ENCODE measurements at places on chromosomes 5 and 9. TPM values are rescaled to one million over a fixed set of nuclear protein-coding genes. Genes with fewer than 3 reads are reported as not detected.
A peak's percentile ranks its signal among the peaks of the same experiment; 100 is the strongest.

- no peak for DNase-seq
Measured at GRCh38 chr9:86843206-86843605, 104.1 kb downstream of the GAS1 start.

DNA sequence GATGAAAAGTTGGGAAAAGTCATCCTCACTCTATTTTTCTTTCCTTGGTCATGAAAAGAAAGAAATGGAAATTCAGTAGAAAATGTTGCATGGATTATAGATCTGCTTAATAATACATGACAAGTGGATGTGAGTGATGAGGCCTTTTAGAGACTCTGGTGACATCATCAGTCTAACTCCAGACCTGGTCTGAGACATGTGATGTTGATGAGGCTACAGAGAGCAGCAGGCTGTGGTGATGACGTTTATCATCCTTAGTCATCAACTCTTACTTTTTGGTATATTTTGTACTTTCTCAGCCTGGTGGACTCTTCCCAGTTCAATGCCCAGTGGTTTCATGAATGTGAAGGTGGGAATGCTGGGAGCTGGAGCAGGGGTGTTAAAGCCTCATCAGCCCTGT is 116.4 kb downstream of the TTLL11 start:
- DNase-seq = no peak

DNA sequence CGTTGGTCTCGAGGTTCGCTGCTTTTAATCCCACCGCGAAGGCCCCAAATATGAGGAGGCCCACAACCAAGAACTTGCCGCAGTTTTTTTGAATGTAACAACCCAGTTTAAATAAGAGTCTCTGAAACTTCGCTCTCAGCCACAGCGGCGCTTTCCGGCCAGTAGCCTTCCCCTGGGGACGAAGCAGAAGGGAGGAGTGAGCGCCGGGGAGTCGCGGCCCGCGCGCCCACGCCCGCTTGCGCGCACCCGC is 10.4 kb downstream of the PTCH1 start:
- peak; percentile 70 for DNase-seq

Gene CETN3
- polyA plus RNA-seq = 27.9 TPM

Gene PRR16
- 28.0 TPM for polyA plus RNA-seq

Measured in hindlimb muscle (tissue), 1 donor.